Stimulated activated CD4-positive, alpha-beta T cell treated with anti-CD3 and anti-CD28 coated beads, Interleukin-12 subunit alpha, Interleukin-12 subunit beta, amount 100 ng/mL, for 24 hours (primary cell): ENCODE measurements at places on chromosomes 7 and 10.

- no peak for DNase-seq
These were observed 2.0 kb upstream of the TM9SF3 start for GRCh38 chr10:96588616-96589419.

DNA sequence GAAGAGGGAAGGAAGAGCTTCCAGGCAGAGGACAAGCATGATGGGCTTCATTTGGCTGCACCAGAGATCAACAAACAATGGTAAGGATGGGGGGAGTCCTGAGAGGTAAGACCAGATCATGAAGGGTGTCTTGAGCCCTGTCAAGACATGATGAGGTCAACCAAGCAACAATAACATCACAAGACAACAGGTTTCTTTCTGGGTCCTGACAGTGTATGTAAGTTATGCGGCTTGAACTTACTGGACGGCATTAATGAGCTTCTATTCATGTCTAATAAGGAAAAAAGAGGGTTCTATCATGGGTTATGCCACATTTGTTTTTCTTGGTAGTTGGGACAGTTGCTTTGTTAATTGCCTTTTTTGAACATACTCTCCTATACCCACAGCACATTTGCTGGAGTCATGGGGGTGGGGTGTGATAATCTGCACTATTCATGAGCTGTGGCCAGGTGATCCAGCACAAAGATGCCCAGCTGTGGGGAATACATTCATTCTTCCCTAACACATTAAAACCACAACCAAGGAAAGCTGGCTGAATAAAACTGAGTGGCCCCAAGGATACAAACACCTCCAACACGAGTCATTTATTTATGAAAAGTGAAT is 168.8 kb upstream of the KLF14 start:
- DNase-seq, result no peak

GRCh38 chr10:12790270-12790669 is 211.2 kb downstream of the CCDC3 start:
- no peak for DNase-seq

DNA sequence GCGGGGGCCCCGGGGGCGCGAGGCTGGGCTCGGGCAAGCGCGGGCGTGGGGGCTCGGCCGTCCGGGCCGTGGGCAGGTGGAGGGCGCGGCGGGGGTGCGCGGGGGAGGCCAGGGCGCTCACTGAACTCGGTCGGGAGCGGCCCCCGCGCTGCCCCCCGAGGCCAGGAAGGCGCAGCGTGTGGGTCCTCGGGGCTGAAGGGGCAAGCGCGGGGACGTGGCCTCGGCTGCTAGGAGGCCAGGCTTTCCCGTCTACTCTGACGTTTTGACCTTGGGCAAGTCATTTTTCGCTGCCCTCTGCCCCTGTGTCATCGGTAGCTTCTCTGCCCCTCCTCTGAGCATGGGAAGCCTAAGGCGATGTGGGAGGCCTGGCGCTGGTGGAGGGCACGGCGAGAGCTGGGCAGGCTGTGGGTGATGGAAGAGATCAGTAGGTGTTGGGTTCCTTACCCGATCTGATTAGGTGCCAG is 441 bp downstream of the FBH1 start:
- no peak for DNase-seq

GRCh38 chr7:102260856-102261255 is 25.8 kb upstream of the SH2B2 start:
- DNase-seq, result no peak

- no peak for DNase-seq
These were observed 72.5 kb downstream of the SYPL1 start for GRCh38 chr7:106039486-106040060.

- no peak for DNase-seq
These were observed 5.8 kb downstream of the C7orf57 start for GRCh38 chr7:48040944-48041652.

GRCh38 chr10:128137877-128138276 is 11.7 kb upstream of the MKI67 start:
- no peak for DNase-seq

- no peak for DNase-seq
These were observed 14.3 kb downstream of the GHRHR start for GRCh38 chr7:30977896-30978564.

- no peak for DNase-seq
These were observed 2.0 kb downstream of the ELN start for GRCh38 chr7:74029991-74030415.

DNA sequence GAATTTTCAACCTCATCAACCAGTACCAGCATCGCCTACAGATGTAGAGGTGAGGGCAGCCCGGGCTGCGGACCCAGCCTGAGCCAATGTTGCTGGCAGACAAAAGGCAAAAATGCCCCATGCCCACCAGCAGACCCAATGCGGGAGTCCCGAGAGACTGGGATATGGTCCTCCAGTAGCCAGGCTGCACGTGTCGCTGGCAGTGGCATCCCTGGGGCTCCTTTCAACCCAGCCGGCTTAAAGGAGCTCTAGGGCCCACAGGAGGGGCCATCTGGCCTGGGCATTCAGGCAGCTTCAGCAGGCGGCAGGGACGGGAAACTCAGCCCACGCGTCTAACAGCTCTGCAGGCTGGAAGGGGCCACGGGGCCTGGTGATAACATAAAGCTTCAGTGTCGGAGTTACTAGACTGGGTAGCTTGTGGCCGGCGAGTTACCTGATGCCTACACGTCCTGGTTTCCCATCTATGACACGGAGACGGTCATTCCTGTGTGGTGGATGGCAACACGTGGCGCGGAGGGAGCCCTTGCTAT is 70.7 kb downstream of the PROSER2 start:
- no peak for DNase-seq

DNA sequence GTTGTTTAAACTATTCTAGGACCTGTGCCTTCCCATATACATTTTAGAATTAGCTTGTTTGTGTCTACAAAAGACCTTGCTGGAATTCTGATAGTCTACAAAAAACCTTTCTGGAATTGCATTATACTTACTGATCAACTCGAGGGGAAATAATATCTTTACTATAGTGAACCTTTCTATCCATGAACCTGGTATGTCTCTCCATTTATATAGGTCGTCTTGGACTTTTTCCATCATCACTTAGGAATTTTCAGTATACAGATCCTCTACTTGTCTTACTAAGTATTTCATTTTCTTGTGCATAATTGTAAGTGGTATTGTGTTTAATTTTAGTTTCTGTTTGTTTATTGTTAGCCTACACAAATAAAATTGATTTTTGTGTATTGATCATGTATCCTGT is 101.1 kb downstream of the WDFY4 start:
- DNase-seq, result no peak

GRCh38 chr7:139321071-139321745 is 19.9 kb upstream of the FMC1 start:
- DNase-seq, result no peak

DNA sequence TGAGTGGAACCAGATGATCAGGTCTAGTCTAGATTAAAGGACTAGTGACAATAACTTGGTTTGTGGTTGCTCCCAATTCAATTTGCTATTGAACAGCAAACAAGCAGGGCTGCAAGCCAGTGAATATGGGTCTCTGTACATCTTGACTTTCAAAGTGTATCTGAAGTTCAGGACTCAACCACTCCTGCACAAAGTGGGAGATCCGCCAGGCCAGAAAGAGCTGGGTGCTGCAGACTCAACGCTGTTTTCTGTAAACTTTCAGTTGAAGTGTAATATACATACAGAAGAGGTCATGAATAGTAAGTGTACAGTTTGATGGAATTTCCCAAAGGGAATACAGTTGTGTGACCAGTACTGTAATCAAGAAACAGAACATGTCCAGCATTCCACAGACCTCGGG is 416.6 kb downstream of the RPS24 start:
- DNase-seq, result no peak

GRCh38 chr7:108102671-108103312 is 27.4 kb downstream of the LAMB4 start:
- DNase-seq, result no peak

DNA sequence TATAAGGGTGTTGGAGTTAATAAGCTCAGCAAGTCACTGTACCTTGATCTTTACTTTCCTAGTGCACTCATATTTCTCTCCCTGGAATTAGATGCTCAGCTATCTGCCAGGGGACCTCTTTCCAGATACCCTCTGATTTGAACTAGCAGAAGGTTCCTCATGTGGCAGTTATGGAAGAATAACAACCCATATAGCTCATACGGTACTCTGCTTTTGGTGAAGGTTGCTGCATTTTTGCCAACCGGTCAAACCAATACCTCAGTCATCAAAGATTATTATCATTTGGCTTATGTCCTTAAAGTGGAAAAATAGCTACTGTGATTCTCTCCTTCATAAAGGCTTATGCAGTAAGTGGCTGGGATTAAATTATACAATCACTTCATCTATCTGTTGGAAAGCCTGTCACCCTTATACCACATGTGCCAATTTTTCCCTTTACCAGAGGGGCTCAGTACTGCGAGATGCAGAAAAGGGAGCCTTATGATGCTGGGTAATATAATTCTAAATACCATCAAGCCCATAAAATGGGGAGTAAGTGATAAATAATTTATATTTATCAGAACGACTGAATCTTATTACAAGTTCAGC is 43.4 kb upstream of the PTER start:
- no peak for DNase-seq

DNA sequence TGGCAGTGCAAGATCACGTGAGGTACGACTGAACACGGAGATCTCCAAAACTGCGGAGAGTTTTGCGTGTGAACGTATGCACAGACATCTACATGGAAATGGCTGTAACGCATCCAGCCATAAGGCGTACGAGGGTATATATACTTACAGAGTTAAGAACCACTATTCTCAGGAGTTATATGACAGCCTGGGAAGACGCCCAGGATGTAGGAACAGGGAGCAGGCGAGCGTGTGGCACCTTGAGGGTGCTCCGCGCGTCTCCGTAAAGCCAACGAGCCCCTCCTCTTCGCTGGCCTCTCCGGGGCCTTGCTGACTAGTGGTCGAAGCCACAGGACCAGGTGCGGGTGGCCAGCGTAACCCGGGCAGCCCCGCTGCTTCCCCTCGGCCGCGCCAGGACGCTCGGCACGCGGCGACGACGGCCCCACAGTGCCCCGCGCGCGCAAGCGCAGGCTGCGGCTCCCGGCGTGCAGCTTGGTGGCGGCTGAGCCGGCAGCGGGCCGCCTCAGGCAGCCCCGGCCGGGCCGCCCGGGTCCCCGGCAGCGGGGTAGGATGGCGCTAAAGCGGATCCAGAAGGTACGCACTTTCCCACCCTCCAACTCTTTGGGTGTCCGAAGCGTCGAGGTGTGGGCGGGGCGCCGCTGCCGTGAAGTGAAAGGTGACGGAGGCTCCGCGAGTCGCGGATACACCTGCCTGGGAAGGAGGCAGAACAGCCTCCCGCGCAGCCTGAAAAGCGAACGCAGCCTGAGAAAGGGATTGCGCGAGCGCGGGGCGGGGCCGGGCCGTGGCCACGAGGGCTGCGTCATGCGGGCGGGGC is at the start of gene UBE2D4:
Gene UBE2D4, plus strand, starts transcription at position 453 of the 814 bp plus-strand sequence. Its CDS starts 97 bp downstream, at position 550.
- DNase-seq, result peak; percentile 88

DNA sequence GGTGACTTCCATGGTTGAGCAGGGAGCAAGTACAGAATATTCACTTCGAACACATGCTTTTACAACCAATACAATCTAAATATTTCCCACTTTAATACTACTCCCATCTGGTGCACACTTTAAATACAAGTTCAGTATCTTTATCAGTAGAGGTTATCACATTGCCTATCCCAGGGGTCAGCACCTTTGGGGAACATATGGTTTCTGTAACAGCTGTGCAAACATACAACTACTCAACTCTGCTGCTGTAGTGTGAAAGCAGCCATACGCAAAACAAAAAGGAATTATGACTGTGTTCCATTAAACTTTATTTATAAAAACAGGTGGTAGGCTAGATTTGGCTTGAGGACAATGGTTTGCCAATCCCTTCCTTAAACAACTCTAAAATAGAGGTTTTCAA is 157.5 kb downstream of the XPNPEP1 start:
- DNase-seq, result no peak

- DNase-seq, result no peak
These were observed 170.7 kb downstream of the EXOC4 start for GRCh38 chr7:133423618-133424017.

DNA sequence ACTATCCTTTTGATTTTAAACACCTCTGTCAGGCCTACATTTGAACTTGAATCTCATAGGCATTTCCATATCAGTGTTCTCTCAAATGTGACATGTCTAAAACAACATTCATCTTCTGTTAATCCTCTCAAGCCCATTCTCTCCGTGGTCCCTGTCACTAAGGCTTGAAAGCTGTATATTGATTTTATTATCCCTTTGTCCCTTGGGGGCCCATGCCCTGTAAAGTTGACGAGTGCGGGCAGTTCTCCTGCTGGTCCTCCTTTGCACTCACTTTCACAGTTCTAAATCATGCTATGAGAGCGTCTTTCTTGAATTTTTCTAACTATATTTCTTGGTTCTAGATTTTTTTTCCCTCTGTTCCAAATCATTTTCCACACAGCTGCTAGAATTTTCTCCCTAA is 27.3 kb downstream of the GALNT11 start:
- DNase-seq, result no peak

DNA sequence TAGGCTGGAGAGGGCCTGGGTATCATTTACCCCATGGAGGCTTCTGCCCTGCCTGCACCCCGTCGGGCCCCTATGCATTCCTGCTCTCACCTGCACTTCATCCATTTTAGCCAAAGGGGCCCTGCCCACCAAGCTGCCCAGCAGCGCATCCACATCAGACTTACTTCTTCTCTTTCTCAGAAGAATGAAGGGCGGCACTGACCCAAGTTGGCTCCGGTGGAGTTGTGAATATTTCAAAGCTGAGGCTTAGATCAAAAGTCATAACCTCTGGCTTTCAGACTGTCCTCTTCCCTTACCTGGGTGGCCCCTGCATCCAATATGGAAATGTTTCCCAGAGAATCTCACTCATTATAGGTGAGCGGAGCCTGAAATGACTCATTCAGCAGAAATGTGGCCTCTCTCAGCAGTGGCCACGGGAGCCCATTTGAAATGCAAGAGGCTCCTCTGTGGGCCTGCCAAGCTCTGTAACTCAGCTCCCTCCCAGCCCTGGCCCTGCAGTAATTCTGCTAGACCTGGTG is 117.6 kb upstream of the TCF7L2 start:
- DNase-seq, result no peak

GRCh38 chr7:74115326-74115725 is 31.7 kb downstream of the LIMK1 start:
- no peak for DNase-seq
